NCI-H1105 treated with DMSO at 0.1 percent for 48 hours (cell line): ENCODE measurements at places on chromosomes 7 and 10.
A peak's percentile ranks its signal among the peaks of the same experiment; 100 is the strongest.

GRCh38 chr7:101496017-101496416 is 133.1 kb downstream of the MYL10 start:
- DNase-seq, result no peak

- no peak for DNase-seq
These were observed 430.4 kb downstream of the TFEC start for GRCh38 chr7:115600207-115600606.

GRCh38 chr7:88485821-88486220 is 179.1 kb upstream of the STEAP4 start:
- DNase-seq, result no peak

GRCh38 chr7:13803134-13803533 is 186.3 kb downstream of the ETV1 start:
- no peak for DNase-seq

DNA sequence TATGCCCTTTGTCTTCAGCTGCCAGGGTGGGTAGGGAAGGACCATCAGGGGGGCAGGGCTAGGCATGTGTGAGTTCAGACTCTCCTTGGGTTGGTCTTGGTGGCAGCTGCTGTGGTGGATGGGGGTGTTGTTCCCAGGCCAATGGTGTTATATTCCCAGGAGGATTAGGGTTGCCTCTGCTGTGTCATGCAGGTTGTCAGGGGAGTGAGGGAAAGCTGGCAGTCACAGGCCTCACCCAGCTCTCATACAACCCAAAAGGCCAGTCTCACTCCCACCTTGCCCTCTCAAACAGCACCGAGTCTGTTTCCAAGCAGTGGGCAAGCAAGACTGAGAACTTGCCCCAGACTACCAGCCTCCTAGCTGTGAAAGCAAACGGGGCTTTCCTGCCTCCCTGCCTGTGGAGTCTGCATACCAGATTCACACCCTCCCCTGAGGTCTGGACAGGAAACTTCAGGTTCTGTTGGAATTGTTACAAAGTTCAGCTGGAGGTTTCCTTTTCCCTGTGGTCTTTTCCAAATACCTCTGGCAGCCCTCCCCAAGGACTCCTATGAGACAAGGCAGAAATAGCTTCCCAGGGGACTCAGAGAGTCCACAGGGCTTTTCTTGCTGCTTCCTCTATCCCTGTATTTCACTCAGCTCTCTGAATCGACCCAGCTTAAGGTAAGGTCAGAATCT is 1.4 kb downstream of the HYAL4 start:
- DNase-seq, result no peak

- no peak for DNase-seq
These were observed 1.4 kb upstream of the KLF6 start for GRCh38 chr10:3786295-3787015.

DNA sequence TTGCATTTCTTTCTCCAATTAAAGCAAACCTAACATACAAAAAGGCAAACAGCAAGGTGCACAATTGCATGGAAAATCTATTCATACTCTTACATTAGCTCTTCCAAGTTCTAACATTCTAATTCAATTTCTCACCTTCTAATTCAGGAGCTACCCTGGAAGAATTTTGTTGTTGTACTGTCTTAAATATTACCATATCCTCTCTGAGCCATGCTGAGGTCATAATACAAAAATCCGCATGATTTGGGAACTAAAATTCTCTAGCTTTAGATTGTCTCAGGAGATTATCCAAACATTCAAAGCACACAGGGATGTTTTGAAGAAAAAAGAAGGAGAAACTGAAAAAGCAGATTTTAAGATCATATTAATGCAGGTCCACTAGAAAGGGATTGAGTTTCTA is 229.9 kb downstream of the KIAA1217 start:
- no peak for DNase-seq

DNA sequence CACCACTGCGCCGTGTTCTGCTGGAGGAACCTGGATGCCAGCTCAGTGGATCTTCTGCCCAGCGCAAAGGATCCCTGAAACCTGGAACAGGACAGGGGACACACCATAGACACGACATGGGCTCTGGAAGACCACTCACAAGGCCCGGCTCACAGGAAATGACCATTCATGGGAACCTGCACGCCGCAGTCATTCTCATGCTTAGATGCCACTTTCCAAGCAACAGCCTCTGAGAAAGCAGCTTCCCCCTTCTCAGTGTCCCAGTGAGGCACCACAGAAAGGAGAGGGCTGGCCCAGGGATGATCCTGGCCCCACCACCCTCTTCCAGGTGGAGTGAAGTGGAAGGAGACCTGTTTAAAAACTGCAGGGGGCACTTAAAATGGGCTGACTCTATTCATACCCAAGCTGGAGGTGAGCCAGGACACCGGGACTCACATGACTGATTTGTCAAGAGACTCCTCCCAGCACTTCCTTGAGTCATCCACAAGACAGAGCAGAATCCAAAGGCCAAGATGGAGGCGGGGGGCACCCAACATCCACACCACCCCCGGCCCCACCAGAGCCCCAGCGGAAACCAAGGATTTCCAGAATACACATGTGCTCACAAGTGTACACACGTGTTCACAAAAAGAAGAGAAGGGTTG is 11.2 kb downstream of the CTBP2 start:
- DNase-seq, result peak; percentile 54

- DNase-seq, result no peak
These were observed 133.8 kb upstream of the PLXNA4 start for GRCh38 chr7:132709971-132710567.

DNA sequence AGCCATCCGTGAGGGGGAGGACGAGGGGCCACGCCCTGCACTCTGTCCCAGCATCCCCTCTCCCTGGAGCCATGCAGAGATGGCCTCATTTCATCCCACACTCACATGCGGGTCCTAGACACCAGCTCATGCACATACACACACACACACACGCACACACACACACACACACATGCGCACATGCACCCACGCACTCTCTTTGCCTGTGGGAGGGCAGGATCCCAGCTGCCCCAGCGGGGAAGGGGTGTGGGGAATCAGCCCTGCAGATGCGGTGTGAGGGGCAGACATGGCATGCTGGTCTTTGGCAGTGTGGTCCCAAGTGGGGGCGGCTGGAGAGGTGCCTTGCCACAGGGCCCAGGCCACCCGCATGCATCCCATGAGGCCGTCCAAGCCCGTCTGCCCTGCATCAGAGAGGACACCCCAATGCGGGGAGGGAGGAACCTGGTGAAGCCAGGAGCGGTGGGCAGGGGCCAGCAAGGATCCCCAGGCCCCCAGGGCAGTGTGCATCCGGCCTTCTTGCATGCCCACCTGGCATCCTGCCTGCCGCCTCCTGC is 68.1 kb downstream of the LHPP start:
- DNase-seq, result no peak

GRCh38 chr7:143360788-143361551 is 1.5 kb downstream of the FAM131B start:
- DNase-seq, result peak; percentile 57

DNA sequence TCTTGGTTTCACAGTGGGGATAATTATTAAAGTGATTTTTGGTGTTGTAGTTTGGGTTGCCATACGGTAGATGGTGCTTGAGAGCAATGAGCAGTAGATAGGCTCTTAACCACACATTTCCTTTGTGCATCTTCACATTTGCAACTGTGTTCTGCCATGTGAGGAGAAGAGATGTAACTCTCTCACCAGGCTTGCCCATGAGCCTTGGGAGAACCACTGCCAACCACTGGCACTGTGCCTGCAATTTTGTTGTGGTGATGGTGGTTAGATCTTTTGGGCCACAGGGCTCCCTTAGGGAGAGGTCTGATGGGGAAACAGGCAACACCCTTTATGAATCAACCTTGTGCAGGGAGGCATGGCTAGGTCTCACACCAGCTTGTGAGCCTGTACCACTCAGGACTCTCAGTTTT is 204.3 kb downstream of the CCDC7 start:
- no peak for DNase-seq

- DNase-seq, result no peak
These were observed 333.7 kb downstream of the RNLS start for GRCh38 chr10:88249450-88249849.

DNA sequence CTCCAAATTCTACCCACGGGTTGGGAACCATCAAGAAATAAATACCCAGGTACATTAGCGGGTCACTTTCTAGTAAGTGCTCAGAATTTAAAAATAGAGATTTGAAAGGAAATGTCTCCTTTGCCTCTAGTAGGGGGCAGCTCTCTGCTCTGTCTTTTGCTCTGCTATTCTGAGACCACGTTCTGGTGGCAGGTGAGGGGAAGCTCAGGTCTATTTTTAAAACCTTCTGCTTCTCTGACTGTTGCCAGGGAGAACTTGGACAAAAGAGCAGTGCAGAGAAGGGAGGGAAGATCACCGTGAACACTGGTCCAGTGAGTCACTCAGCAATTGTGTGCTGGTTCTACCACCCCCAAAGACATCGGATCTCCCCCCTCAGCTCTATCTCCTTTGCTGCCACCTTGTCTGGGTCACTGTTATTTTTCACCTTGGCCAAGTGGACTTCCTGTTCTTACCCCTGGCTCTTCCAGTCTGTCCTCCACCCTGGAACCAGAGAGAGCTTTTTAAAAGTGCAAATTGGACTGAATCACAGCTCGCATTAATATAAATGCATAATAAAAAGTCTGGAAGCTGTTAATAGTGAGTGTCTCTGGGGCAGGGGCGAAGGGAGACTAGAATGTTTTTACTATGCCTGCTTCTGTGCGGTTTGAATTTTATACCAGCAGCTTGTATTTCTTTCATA is 72.4 kb upstream of the LOXL4 start:
- no peak for DNase-seq

GRCh38 chr10:92644921-92645320 is 44.8 kb upstream of the HHEX start:
- DNase-seq, result no peak

GRCh38 chr7:92156990-92157389 is 22.0 kb downstream of the LRRD1 start:
- no peak for DNase-seq

DNA sequence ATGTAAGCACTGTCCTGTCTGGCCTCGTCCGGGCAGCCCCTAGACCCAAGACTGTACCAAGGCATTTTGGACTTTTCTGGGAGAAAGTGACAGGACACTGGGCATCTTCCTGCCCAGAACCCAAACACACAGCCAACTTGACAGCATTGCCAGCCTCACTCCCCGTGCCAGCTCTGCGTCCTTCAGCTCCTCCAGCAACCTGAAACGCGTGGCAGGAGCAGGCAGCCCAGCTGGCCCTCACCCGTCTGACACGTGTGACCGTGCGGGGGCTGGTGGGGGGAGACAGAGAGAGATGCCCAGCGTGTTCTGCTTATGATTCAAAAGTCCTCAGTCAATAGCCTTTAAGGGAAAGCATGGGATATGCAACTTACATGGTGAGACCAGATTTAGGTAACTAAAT is 50.3 kb upstream of the SLC29A3 start:
- DNase-seq, result no peak

DNA sequence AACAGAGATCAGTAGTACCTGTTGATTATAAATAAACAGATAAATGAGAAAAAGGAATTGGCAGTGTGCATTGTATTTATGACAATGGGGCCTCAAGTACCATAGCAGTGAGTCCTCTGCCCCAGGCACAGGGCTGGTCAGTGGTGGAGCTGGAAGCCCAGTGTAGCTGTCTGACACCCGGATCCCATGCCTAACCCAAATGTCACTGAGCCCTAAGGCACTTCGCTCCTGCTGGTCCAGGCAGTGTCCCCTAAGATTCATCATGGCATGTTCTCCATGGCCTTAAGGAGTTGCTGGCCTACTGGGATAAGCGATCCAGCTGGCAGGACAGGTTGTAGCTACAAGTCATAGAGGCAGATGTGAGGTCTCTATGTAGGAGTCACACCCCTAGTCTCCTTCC is 3.3 kb upstream of the ZNF736 start:
- DNase-seq, result no peak

GRCh38 chr7:123616223-123616622 is 14.6 kb downstream of the ASB15 start:
- no peak for DNase-seq

DNA sequence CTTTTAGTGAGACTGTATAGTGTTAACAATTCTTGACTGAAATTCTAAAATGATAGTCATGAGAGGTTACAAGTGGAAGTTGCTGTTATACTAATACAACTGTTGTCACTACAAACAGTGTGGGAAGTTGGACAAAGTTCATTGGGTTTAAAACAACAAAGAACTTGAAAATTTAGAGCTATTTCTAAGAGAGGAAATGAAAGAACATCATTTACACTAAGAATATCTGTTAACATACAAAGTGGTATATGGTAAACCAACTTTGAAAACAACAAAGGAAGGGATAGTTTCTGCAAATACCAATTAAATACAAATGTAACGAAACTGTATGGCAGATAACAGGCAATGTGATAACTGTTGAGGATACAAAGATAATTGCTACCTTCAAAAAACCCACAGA is 11.6 kb downstream of the MTPN start:
- no peak for DNase-seq

DNA sequence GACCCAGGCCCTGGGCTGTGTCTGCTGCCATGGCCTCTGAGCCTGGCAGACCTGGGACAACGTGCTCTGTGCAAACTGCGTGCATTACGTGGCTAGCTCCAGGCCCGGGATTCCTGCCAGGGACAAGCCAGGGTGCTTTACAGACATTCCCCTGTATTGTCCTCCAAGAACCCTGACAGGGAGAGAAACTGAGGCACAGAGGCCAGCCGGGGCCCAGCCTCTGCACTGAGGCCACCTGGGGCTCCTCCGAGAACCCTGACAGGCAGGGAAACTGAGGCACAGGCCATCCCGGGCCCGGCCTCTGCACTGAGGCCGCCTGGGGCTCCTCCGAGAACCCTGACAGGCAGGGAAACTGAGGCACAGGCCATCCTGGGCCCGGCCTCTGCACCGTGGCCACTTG is 64.9 kb downstream of the CFAP46 start:
- no peak for DNase-seq

DNA sequence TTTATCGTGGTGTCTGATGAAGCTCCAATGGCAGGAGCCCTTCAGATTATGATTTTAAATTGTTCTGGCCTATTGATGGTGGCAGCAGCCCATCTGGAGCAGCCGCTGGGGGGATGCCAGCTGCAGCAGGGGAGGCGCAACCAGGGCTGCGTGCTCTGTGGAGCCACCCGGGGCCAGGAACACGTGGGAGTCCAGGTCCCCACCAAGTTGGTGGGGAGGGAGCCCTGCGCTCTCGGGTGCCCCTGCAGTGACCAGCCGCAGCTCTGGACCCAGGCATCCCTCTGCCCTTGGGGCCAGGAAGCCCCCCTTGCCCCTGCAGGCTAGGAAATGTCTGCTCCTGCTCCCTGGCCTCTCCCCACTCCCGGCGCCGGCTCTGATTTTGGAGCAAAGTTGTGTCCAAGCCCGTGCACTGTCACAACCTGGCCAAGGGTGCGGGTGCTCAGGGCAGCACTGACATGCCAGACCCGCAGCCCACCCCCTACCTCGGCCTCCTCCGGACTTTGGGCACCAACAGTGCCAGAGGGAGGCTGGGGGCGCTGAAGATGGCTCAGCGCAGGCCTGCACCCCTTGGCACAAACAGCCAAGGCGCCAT is 147.2 kb upstream of the ADO start:
- DNase-seq, result peak; percentile 41

GRCh38 chr7:53518319-53518718 is 482.9 kb downstream of the POM121L12 start:
- no peak for DNase-seq

- DNase-seq, result no peak
These were observed 29.7 kb downstream of the GBX1 start for GRCh38 chr7:151137791-151138152.

- no peak for DNase-seq
These were observed 126.2 kb upstream of the KCTD7 start for GRCh38 chr7:66502230-66503035.
